IPS DF 6.9 (cell line): ENCODE measurements at places on chromosomes 2 and 18.

- DNase-seq, result no peak
These were observed 220.6 kb upstream of the LRRTM1 start for GRCh38 chr2:80525152-80525551.

GRCh38 chr2:128076461-128077106 lies 14.4 kb upstream of the UGGT1 start:
- DNase-seq, result no peak

DNA sequence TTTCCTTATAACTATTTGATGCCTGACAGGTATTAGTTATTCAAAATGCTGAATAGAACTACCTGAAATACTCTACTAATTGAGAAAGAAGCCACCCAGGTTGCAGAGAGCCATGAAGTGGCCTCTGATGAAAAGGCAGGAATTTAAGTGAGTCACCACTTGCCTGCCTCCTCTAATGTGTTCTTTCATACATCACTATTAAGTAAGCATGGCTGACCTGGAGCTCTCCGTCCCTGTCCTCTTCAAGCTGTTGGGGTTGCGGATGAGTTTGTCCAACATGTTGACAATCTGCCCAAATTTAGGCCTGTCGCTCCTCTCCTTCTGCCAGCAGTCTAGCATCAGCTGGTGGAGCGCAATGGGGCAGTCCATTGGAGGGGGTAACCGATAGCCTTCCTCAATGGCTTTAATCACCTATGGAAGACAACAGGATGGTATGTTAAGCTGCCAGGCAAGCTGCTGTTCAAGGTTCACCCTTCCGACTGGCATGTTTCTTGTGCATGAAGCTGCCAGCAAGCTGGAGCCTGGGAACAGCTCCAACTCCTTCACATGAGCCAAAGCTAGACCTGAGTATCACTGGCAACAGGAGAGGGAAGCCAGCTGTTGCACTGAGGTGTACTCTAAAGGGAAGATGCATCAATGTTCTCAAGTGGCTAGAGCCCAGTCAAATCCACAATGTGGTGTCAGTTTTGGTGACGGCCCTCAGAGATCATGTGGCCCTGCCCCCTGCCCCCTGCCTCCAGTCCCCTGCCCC lies 142.2 kb downstream of the EPHA4 start:
- no peak for DNase-seq

DNA sequence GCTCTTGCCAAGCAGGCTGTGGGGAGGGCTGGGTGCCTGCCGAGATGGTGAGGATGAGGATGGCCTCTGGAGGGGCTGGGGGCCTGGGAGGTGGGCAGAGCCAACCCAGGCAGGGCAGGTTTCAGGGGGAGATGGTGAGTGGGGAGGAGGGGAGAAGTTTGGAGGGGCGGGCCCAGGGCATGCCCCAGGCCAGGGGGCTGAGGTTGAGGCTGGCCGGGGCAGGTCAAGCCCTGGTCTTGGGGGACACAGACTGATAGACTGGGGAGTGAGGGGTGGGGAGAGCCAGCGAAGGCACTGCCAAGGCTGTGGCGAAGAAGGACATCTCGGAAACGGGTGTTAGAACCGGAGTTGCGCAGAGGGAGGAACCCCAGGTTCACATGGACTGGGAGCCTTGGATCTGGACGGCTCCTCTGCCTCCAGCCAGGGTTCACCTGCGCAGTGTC lies 12.6 kb downstream of the CAPN10 start:
- no peak for DNase-seq

DNA sequence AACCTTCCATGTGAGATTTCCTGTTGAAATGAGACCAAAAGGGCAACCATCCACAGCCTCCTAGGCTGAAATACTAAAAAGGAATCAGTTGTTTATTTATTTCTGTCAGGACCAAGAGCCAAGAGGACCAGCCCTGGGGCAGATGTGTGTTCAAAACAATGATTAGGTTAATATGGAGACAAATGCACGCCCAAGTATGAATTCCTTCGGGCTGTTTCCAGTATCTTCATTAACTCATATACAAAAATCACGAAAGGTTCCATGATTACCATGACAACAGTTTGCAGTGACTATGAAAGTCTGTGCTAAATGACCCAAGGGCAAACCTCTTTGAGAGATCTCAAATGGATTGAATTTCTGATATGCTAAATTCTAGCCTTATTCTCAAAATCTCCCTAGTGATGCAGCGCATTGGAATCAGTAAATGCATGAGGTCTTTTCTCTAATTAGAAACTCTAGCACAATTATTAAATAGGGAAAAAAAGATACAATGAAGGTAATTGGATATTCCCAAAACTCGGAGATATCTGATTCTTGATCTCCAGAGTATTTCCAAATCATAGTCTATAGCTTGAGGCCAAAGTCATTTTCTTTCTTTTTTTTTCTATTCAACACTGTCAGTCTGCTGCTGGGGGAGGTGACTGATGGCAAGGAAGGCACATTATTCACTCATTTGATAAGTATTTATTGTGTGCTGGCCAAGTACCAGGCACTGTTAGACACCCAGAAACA lies 35.6 kb downstream of the VIT start:
- DNase-seq, result no peak
